ENCODE measurements at places on chromosomes 16 and 17. TPM values are rescaled to one million over a fixed set of nuclear protein-coding genes. Genes with fewer than 3 reads are reported as not detected.

Gene ADAT1
- 17.0 TPM for total RNA-seq

Gene ACSM5
- total RNA-seq = 1.6 TPM

Gene ATP2C2
- not detected for total RNA-seq

Gene IL34
- total RNA-seq = 4.7 TPM

Gene KRTAP3-2
- total RNA-seq = not detected

Gene KRTAP2-2
- not detected for total RNA-seq

Gene ABCC12
- total RNA-seq = not detected

Gene TLCD2
- 7.7 TPM for total RNA-seq

Gene STH
- not detected for total RNA-seq

Gene SLC13A2
- total RNA-seq = not detected

Gene EIF3C
- 84.7 TPM for total RNA-seq

Gene TPSD1
- total RNA-seq = 5.3 TPM

Gene KRTAP2-3
- not detected for total RNA-seq

DNA sequence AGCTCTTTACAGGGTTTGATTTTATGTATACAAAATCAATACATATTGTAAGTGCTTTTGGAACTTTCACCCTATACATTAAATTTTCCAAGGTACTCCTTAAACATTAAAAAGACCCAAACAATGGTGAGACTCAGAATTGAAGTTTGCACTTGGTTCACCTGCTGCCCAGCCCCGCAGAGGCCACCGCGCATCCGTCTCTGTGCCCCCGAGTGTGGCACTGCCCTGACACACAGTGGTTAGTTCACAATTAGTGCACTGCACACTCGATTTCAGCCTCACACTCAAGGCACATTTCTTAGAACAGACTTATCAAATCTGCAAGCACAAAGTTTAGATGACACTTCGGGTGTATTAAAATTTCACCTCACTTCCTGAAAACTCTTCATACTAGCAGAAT lies 38.3 kb downstream of the USP7 start:
- DNase-seq = no peak

GRCh38 chr16:74868501-74868900 lies 93.9 kb upstream of the FA2H start:
- DNase-seq = no peak

- DNase-seq = no peak
Observed at GRCh38 chr16:49620869-49621240, 235.1 kb downstream of the ZNF423 start.

DNA sequence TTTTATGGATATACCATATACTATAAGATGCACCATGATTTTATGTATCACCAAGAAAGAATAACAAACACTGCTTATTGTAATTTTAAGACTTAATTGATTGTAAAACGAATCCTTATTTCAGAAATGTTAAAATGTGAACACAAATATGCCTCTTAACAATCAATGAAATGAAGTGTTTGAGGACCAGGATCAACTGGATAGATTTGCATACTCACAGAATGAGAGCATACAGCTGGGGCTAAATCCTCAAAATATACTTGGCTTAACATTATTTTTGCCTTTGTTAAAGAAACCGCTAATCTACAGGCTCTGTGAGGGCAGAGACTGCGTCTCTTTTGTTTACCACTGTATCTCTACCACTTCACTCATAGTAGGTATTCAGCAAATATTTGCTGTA lies 93.6 kb downstream of the SPACA3 start:
- DNase-seq = no peak

DNA sequence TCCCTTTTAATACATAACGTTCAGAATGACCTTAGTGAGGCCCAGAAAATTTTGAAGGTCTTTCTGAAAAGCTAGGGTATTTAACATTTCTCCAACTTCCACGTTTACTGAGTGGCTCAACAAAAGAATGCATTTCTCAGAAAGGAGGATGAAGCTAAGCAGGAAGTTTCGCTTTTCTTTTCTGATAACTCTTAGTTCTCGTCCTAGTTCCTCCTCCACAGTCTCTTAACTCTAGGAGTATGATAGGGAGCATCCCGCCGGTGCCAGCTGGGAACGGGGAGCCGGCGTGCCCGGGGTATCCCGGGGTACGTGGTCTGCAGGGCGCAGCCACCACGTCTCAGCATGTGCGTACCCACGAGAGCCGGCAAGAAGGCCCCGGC lies 363 bp downstream of the KARS1 start:
- no peak for DNase-seq

GRCh38 chr16:14061732-14062259 lies 9.3 kb upstream of the MRTFB start:
- peak; percentile 4 for DNase-seq

DNA sequence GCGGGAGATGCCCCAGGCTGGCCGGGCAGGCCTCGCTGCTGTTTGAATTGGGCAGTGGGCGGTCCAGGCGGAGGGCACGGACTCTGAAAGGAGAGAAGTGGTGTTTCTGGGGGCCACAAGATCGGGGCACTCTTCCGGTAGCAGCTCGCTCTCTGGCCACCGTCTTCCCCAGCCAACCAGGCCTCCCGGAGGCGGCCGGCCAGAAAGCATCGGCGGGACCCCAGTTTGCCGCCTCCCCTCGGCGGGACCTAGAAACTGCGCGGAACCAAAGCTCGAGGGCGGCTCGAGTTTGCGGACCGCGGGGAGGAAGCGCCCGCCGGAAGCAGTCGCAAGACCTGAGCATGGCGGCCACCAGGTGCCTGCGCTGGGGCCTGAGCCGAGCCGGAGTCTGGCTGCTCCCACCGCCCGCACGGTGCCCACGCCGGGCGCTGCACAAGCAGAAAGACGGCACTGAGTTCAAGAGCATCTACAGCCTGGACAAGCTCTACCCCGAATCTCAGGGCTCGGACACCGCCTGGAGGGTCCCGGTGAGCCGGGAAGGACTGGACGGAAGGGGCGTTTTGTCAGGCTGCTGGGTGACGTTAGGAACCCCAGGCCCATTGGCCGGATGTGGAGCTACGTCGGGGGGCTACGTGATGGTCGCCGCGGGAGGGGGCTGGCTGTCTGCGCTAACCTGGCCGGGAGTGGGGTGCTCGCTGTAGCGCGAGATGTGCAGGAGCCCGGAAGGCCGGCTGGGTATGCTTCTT lies at the start of gene MRPL58:
MRPL58 (plus strand) TSS at position 325 of the 746 bp plus-strand sequence; CDS start at position 342, 17 bp downstream.
- DNase-seq = peak; percentile 96

- DNase-seq = no peak
Observed at GRCh38 chr16:83744441-83744981, 63.3 kb upstream of the HSBP1 start.

DNA sequence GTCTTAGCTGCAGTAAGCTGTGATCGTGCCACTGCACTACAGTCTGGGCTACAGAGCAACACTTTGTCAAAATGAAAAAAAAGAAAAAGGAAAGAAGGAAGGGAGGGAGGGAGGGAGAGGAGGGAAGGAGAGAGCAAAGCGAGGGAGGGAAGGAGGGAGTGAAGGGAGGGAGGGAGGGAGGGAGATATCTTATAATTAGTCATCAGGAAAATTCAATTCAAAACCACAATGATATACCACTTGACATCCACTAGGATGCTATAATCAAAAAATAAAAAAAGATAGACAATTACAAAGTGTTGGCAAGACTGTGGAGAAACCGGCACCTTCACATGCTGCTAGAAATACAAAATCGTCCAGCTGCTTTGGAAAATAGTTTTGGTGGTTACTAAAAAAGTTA lies 93.8 kb downstream of the CDC27 start:
- no peak for DNase-seq

DNA sequence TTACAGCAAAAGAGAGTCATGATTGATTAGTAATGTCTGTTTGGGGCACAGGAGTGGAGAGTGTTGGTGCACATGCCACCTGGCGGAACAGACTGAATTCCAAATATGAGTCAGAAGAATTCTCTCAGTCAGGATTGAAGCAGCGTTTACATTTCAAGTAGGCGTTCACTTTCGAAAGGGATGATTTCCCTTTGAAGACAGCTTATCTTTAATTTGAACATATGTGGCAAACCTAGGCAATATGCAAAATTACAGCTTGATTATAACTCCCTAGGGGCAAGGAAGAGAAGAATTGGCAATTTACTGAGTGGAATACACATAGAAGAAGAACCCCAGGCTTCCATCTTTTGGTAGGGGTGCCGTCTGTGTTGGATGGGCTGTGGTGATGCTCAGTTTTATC lies 235.8 kb downstream of the HAPSTR1 start:
- DNase-seq = no peak

- DNase-seq = no peak
Observed at GRCh38 chr17:4553669-4554068, 1.5 kb downstream of the MYBBP1A start.

DNA sequence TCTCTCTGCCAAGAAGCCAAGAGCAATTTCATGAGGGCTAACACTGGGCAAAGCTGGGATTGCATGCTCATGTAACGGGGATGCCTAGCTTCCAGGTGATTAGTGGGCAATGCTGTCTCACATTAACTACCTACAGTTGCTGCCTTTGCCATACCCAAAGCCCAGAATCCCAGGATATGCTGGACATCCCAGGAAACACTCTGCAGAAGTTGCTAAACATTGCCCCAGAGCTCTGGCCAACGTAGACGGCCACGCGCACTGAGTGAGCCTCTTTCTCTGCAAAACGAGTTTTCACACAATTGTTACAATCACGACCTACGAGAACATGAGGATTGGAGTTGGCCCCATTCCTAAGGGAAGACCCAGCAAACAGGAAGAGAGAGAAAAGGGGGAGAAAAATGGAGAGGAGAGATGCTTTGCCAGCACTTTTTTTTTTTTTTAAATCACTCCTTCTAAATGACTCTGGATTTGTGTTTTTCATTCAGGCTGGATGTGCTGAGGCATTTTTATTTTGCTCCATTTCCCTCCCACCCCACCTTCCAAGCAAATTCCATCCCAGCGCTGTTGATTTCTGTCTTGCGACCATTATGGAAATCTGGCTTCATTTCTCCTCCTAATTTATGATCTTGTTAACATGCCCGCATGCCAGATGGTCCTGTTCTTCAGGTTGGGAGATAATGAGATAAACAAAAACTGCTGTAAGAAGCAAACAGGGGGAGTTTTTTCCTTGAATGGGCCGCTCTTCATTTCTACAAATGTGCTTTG lies 112.8 kb upstream of the DNAH9 start:
- DNase-seq = peak; percentile 86

DNA sequence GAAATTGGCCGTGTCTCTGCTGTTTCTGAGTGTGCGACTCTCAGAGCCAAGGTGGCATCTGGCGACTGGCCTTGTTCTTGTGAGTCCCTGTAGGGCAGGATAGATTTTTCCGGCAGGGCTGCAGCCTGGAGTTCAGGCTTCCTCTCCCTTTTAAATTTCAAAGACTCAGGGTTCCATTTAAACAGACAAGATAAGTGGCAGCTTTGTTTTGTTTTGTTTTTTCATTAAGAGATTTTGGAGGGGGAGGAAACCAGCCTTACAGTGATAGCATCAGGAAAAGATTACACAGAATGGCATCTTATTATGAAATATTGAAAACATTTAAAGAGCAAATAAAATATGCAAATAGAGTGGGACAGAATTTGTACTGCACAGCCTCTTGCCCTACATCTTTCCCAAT lies 151.3 kb downstream of the RPTOR start:
- no peak for DNase-seq

DNA sequence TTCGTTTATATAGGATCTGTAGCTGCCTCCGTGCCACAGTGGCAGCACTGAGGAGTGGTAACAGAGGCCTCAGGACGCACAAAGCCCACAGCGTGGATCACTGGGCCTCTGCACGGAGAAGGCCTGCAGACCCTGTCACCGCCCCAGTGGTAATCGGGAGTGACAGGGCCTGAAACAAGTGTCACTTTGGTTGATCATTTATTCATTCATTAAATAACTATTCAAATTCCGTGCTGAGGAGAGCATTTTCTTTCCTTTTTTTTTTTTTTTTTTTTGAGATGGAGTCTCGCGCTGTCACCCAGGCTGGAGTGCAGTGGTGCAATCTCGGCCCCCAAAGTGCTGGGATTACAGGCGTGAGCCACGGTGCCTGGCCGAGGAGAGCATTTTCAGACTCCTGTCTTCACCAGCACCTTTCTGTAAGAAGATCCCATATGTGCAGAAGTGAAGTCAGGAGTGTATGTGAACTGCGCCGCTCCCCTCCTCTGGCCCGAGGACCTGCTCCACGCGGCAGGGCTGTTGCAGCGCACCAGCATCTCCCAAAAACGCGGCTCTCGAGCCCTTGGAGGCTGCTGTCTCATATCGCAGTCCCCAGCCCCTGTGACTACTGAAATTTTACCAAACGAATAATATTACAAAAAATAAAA lies 44.9 kb upstream of the TRAP1 start:
- DNase-seq = no peak

DNA sequence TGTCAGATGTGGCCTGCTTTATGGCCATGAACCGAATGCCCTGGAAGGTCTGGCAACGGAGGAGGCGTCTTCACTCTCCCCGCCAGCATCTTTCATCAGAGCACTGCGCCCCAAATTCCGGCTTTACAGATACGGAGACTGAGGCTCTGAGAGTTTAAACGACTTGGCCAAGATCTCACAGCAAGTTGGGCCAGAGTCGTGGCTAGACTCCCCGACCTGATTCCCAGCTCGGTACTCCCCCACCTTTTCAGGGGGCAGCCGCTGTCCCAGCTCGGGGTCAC lies 1.7 kb downstream of the NGFR start:
- no peak for DNase-seq

- no peak for DNase-seq
Observed at GRCh38 chr17:33401249-33401648, 108.2 kb upstream of the ASIC2 start.

GRCh38 chr17:79982986-79983385 lies 52.7 kb downstream of the TBC1D16 start:
- DNase-seq = no peak

DNA sequence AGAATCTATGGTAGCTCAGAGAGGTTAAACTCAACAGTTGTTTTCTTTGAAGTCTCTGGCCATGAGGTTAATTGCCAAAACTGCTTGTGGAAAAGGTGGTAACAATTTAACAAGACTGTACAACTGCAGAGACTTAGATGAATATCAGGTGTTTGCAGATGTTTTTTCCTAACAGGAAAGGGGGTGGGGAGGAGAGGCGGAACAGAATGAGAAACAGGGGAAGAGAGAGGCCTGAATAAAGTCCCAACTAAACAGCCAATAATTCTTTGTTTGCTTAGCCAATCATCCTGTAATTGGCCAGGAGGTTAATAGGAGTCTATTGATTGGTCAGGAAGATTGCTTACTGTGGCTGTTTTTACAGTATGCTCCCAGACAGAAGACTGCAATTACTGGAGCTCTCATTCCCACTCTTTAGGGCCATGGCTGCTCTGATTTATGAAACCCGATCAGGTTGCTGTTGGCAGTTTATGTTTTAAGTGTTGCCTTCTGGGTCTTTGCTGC lies 249.7 kb upstream of the TBX2 start:
- DNase-seq = no peak

- no peak for DNase-seq
Observed at GRCh38 chr16:3519581-3519980, 18.8 kb downstream of the CLUAP1 start.

GRCh38 chr16:85661740-85662481 lies 26.8 kb downstream of the GINS2 start:
- DNase-seq = no peak

DNA sequence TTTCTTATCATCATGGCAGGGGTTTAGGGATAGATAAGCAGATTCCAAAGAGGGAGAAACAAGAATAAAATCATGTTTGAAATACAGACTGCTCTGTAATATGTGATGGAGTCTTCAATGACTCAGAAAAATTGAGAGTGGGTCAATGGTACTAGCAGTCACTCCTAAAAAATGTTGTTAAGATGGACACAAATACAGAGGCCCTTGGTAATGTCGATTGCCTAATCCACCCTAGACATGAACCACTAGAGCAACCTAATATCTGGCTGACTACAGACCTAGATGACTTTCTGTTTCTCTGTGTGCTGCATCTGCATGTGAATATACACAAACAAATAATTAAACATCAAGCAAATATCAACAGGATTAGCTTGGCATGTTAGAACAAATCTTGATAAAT lies 135.8 kb downstream of the CDH8 start:
- DNase-seq = no peak

GRCh38 chr16:11667824-11668622 lies at the start of gene SNN:
Gene SNN, plus strand, starts transcription at chr16:11668455. Its CDS starts 7,605 bp downstream, at chr16:11676060.
- peak; percentile 93 for DNase-seq
